NCI-H2081 treated with DMSO at 0.1 percent for 48 hours (cell line): ENCODE measurements at places on chromosomes 2 and 18.

GRCh38 chr2:14552286-14552685 lies 80.2 kb upstream of the LRATD1 start:
- DNase-seq, result no peak

GRCh38 chr2:555164-555922 lies 121.9 kb downstream of the TMEM18 start:
- DNase-seq, result no peak

DNA sequence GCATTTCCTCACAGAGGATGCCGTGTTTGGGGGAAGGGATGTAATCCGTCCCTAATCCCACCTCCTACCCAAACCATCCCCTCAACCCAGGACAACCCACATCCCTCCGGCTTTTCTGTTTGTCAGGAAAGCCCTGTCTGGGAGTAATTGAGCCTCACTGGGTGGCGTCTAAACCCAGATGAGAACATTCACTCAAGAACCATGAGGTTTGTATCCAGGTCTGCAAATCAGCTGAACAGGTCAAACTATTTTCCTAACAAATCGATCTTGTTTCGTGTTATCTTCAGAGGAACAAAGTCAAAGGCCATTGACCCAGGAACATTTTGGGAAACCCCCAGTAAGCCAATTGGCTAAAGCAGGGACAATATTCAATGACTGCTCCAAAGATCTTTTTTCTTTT lies 25.7 kb downstream of the CYP27C1 start:
- DNase-seq, result no peak

DNA sequence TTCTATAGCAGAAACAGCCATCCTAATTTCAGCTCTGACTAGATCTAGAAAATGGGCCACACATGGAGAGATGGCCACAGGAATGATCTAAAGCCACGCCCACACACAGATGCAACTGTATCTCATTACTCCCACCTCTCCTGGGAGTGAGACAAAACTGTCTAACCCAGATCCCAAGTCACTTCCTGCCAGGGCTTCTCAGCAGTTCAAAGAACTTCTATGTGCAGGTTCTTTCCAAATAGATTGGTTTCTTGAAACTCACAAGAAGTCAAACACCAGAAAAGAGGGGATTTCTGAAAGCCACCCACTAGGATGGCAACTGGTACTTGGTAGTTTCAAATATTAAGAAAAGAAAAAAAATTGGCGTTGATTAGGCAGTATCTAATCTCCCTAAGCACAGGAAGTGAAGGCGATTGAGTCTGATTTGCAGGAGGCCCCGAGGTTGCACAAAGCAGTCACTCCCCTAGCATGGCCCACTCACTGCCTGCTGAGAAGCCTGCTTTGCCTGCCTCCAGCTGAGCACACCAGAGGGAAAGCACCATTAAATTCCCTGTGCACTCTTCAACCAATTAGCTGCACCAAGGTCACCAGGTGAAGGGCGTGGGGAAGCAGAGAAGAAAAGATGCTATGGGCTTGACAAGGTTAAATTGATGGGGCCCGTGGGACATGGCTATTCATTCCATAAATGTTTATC lies 51.1 kb downstream of the PAPOLG start:
- no peak for DNase-seq

DNA sequence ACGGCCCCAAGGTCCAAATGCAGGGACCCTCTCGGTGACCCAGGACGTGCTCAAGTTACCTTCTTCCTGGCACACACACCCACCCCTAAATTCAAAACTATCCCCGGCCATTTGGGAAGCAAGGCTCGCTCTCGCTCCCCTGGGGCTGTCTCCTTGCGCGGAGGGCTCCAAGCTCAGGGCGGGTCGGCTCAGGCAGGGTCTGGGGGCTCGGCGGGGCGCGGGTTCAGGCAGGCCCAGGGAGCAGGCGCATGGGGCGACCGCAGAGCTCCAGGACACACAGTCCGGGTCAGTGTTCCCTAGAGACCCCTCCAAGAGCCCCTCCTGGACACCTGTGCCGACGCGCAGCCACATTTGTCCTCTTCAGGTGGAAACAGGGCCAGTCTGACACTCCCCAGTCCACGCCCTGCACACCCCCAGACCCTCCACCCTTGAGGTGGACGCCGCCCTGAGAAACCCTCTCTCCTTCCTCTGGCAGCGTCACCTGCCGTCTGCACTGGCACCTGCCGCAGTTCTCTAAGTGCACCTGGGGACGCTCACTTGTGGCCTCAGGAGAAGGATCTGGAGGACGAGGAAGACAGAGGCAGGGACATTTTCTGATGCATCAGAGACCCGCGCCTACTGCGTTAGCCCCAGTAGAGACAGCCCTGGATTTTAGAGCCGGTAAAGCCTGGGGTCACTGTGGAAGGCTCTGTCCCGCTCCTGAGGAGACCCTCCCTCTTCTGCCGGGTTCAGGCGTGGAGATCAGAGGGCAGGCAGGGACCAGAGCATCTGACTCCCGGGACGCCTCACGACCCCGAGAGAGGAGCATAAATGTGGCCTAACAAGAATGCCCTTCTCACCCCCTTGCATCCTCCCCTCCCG lies 138.8 kb downstream of the TWIST2 start:
- no peak for DNase-seq

DNA sequence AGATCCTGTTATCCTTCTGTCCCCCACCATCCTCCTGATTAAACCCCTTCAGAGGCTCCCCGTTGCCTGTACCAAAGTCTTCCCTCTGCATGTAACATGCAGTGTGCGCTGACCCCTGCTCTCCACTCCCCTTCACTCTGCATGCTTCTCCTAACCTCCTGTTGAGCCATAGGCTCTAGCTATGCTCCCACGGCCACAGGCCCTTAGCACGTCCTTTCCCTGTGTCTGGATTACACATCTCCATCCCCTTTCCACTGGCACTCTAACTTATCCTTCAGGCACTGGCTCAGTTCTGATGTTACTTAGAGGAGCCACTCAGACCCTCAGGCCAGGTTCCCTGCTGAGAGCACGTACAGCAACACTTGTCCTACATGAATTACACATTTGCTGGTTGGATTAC lies 29.4 kb upstream of the EDAR start:
- no peak for DNase-seq

- no peak for DNase-seq
Observed at GRCh38 chr2:20468549-20469500, 22.0 kb downstream of the RHOB start.

DNA sequence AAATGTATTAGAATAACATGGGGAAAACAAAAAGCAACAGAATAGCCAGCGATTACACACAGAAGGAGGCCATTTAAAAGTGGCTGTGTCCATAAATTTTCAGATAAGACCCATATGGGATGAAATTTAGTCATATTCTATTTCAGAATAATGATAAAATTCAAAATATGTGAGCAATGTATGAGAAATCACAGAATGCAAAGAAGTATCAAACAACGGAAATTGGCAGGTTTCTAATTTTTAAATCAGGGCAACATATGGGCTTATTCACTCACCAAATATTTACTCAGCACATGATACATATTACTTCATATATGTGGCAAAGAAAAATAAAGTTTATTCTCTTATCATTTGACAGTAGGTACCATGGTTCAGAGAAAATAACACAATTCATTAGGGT lies 208.5 kb downstream of the GRB14 start:
- DNase-seq, result no peak

DNA sequence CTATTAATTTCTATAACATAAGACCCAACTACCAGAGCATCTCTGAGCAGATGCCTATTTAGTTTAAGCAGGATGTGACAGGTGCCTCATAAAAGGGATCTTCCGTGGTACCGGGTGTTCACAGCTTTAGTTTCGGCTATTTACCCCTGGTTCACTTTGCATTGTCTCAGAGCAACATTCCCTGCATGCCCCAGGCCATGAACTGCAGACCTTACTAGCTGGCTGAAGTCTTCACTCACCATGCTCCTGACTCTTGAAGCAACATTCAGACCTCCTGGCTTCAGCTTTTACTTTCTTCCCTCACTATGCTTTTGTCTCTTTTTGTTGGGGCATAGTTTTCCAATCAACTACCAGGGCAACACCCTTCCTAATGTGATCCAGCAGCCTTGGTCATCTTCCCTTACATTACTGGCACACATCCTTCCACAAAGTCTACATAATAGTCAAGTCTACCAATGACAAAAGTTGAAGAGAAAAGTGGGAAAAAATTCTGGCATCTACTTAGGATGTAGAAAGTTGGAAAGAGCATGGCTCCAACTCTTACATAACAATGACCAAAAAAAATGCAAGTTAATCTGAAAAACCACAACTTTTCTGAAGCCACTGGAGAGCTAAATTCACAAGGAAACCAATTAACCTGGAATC lies 99.2 kb downstream of the SESTD1 start:
- DNase-seq, result no peak

- no peak for DNase-seq
Observed at GRCh38 chr2:12315224-12315623, 401.5 kb upstream of the TRIB2 start.

DNA sequence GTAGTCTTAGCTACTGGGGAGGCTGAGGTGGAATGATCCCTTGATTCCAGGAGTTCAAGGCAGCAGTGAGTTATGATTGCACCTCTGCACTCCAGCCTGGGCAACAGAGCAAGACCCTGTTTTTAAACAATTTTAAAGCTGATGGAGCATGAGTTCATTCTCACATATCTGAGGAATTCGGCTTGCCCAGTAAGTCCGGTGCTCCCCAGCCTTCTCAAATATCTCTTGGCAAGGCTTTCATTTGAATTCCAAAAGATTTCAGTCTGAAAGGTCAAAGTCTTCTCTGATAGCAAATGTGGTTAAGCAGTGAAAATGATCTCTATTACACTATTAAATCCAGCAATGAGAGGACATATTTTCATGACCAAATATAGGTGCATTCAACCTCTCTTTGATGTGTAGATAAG lies 27.9 kb downstream of the PIEZO2 start:
- DNase-seq, result no peak

GRCh38 chr2:187453078-187453641 lies 5.1 kb upstream of the CALCRL start:
- DNase-seq, result peak; percentile 39

- no peak for DNase-seq
Observed at GRCh38 chr18:57086163-57086562, 60.7 kb upstream of the BOD1L2 start.

- DNase-seq, result no peak
Observed at GRCh38 chr2:61018318-61018755, 282 bp upstream of the PUS10 start.

GRCh38 chr2:79770926-79771325 lies 258.1 kb downstream of the CTNNA2 start:
- DNase-seq, result no peak

DNA sequence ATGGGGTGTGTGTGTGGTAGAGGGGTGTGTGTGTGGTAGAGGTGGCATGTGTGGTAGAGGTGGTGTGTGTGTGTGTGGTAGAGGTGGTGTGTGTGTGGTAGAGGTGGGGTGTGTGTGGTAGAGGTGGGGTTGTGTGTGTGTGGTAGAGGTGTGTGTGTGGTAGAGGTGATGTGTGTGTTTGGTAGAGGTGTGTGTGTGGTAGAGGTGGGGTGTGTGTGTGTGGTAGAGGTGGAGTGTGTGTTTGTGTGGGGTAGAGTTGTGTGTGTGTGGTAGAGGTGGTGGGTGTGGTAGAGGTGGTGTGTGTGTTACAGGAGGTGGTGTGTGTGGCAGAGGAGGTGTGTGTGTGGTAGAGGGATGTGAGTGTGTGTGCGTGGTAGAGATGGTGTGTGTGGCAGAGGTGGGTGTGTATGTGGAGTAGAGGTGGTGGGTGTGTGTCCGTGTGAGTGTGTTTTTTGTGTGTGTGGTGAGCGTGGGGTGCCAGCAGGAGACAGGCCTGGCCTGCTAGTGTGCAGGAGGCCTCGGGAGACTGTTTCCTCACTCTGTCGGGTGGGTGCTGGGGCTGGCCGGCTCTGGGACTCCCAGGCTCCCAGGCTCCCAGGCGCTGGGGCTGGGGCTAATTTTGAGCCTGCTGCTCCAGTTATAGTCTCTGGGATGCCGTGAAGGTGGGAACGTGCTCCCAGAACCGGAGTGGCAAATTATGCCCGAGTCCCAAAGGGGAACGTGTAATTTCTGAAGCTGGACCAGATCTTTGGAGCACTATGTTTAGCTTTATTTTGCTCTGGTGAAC lies 165.2 kb downstream of the DYSF start:
- no peak for DNase-seq

GRCh38 chr2:72078773-72079172 lies 68.9 kb downstream of the CYP26B1 start:
- no peak for DNase-seq

DNA sequence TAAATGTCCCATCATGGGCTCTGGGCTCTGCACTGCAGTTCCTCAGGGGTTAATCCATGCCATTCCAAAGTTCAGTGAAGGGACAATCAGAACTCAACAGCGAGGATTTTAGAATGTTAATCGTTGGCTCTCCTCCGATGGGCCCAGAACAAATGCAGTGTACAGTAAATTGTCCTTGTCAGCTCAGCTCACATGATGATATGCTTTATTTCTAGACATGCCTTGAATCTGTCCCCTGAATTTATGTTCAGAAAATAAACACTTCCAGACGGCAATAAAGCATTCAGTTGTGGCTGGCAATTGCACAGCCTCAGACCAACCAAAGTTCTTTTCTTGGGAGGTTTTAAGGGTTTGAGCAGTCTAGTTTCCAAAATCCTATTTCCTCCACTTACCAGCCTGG lies 981.2 kb downstream of the BCL11A start:
- no peak for DNase-seq

GRCh38 chr2:197606180-197606579 lies 69.2 kb downstream of the RFTN2 start:
- no peak for DNase-seq

DNA sequence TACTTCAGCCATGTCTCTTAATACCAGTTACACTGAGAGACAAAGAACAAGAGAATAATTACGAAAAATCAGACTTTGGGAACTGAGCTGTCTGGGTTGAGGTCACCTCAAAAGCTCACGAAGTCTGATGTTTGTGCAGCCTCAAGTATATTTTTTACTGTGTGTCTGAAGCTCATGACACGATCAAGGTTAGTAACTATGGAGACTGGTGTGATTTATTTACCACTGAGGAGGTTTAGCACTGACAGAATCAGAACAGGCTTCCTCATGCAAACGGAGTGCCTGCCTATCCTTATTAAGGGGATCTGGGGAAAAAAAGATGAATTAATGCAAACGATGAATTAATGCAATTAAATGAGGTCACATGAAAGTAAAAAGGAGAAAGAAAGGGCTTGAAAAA lies 61.1 kb upstream of the RAPH1 start:
- no peak for DNase-seq

DNA sequence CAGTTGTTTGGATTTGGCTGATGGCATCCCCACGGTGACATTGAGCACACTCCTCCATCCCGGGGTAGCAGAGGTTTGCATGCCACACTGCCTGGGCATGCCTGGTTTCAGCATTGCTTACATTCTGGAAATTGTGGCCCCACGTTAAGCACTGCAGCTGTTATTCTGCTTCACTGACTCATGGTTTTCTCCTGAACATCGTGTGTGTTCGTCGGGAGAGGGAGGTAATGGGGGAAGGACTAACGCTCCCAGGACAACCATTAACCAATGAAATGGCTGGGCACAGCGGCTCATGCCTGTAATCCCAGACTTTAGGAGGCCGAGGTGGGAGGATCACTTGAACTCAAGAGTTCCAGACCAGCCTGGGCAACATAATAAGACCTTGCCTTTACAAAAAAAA lies 28.2 kb upstream of the YWHAQ start:
- DNase-seq, result no peak

DNA sequence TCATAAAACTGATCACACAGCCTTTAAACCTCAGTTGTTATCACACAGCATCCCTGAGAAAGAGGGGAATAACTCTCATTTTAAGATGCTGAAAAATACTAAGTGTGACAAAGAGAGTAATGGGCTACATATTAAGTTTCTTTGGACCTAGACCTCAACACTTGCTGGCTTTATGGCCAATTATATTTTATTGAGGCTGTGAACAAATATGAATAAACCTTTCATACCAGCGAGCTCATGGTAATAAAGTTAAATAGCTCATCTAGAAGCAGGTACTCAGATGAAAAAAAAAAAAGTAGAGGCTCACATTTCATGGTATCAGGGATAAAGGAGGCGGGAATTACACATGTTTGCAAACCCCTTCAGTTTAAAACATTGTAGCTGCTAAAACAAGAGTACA lies 75.7 kb downstream of the DOCK10 start:
- DNase-seq, result no peak
